AG10803 (cell line): ENCODE measurements at places on chromosomes 13 and 19.

DNA sequence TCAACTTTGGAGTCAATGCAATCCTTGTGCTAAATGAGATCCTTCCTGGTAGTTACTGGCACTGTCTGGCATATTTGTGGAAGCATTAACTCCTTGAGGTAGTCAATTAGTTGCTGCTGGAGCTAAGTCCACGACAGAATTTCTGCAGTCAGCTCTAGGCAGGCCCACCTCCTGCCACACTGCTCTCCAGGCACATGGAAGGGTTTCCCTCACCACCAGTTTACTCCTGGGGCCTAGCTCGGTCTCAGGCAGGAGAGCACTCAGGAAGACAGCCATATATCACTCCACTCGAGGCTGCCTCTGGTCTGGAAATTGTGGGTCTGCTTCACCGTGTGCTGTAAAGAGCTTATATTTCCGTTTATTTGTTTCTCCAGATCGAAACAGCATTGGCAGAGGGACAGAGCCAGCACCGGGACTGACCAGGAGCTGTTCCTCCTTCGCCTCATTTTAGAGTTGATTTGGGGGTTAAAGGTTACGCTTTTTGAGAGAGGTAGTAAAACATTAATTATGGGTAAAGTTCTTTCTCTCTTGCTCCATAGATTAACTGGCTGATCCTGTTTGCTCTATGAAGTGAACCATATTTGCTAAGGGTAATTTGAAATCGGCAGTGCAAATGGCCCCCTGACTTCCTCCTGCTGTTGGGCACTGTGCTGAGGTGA is 20.6 kb upstream of the GTF3A start:
- DNase-seq: no peak

GRCh38 chr13:102913914-102914313 is 68.1 kb downstream of the ERCC5 start:
- DNase-seq: peak; percentile 51

DNA sequence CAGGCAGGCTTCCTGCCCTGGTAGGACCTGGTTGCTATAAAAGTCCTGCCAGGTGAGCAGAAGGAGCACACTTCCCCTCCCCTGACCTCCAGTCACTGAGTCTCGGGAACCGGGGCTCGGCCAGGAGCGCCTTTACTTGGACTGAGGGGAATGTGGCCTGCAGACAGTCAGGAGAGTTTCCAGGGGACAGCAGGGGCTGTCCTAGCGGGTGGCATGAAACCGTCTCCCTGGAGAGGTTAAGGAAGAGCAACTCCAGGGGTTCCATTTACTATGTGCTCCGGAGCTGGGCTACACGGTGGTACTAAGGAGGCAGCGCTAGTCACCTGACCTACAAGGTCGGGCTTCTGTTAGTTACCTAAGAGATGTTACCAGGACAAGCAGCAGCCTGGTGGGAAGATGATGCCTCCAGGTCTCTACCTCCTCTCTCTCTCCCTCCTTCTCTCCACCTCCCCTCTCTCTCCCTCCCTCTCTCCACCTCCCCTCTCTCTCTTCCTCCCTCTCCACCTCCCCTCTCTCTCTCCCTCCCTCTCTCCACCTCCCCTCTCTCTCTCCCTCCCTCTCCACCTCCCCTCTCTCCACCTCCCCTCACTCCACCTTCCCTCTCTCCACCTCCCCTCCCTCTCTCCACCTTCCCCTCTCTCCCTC is 4.1 kb upstream of the CNOT3 start:
- DNase-seq: peak; percentile 40

- DNase-seq: peak; percentile 69
These were observed 24.2 kb downstream of the FXYD5 start for GRCh38 chr19:35178701-35179100.

DNA sequence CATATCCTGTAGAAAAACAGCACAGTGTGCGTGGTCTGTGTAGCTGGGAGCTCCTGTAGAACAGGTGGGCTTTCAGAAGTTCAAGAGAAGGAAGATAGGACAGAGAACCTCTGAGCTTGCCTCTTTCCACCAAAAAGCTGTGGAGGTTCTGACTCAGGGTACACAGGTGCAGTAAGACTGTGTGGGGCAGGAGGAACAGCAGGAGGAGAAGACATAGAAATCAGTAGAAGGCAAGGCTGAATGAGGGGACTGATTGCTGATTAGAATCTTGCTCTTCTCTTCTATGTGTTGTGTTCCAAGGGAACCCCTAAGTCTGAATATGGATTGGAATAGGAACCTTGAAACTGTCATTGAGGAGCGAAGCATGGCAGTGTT is 122.7 kb downstream of the AKAP11 start:
- DNase-seq: no peak

DNA sequence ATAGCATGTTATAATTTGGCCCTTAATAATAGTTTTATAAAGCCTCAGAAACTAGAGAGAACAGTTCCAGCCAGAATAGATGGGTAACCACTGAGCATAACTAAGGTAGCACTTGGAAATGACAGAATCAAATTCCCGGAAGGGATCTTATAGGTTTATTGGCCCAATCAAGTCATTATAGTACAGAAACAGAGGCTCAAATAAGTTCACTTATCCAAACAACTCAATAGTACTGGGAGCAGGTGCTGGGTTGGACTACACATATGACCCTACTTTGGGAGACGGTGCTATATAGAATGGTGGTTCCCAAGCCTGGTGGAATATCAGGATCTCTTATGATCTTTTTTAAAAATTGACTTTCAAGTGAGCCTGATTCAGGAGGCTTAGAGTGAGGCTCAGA is 32.7 kb upstream of the OLFM4 start:
- no peak for DNase-seq
